ENCODE measurements at places on chromosomes 6 and 20.

GRCh38 chr6:135209803-135210202 is 28.7 kb downstream of the MYB start:
- no peak for DNase-seq

DNA sequence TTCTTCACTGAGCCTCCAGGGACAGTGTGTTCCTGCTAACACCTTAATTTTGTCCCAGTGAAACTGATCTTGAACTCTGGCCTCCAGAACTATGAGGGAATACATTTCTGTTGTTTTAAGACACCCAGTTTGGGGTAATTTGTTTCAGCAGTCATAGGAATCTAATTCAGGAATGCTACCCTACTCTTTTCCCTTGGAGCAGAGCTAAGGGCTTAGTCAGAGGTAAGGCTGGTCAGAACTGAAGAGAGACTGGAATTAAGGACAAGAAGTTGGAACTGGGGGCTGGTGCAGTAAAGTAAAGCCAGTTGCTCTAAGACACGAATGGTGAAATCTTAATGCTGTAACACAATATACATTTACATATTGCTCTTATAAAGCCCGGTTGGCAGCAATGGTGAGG is 809.7 kb downstream of the MAFB start:
- DNase-seq: no peak

DNA sequence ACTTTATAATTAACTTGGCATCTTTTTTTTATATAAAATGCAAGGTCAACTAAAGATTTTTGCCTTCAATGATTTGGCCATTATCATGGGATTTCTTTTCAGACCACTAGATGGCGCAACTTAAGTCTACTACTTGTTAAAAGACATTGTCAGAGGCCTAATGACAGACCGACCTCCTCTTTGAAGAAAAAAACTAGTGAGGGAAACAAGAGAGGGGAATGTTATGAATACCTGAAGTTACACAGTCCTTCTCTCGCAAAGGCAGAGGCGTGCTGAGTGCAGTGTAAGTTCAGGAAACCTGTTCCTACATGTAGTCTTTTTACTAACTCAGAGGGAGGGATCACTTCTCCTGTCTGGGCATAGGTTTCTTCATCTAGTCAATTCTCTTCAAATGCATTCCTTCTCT is 9.3 kb downstream of the TRAPPC3L start:
- DNase-seq: no peak

DNA sequence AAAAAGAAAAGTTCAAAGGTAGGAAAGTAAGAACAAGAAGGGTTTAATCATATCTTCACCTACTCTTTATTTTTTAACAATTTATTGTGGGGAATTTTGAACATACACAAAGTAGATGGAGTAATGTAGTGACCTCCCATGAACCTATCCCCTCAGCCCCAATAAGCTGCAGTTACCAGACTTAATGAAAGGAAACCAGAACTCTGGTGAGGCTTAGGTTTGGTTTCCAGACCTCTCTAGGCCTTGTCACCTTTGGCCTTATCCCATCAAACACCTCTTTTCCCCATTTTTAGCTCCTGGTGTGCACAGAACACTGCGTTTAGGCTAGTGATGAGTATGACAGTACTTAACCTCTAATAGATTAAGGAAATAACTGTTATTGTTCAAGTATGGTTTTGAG is 42.0 kb downstream of the CBFA2T2 start:
- DNase-seq: no peak

DNA sequence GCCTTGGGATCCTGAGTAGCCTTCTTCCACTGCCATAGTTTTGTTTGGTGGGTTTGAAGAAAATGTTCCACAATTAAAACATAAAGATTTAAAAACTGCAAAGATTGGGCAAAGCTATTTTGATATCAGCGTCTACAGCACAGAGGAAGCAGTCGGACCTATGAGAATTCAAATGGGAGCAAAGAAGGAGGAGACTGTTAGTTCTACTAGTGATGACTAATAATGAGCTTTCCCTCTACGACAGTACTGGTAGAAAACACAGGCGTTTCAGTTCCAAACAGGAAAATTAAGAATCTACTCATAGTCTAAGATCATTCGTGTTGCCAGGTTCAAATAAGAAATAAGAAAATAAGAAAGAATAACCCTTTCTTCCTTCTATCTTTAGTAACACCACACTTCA is 121.2 kb downstream of the INSM1 start:
- DNase-seq: no peak

DNA sequence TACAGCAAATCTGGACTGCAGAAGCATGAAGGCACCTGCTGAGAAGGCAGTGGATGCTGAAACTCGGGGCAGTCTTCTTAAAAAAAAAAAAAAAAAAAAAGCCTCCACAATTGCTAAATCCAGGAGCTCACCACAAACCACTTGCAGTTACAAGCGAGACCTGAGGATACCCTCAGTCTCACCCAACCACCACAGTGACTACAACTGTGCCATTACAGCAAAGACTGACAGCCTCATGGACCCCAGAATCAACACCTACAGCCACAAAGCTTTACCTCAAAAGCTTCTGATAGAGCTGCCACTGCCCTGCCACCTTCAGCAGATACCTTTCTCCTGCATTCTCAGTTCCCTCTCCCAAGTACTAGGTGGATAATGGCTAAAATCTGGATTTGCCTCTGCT is 9.0 kb downstream of the COL21A1 start:
- no peak for DNase-seq

DNA sequence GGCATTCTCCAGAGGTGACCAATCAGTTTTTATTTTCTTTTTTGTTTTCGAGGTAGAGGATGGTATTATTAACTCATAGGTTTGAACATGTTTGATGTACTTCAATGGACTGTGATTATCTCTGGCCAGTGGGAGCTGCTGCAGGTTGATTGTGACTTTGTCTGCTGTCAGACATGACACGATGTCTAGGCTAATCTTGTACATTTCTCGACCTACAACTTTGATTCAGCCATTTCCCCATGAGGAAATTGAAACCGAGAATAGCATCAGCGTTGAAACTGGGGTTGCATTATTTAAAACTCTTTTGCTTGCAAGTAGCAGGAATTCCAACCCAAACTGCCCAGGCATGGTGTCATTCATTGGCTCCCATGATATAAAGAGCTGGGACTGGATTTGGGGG is 218.9 kb downstream of the CDH26 start:
- no peak for DNase-seq

GRCh38 chr6:79239536-79240168 is 5.2 kb upstream of the HMGN3 start:
- DNase-seq: no peak

GRCh38 chr6:77822265-77822664 is 169.4 kb downstream of the MEI4 start:
- DNase-seq: no peak

DNA sequence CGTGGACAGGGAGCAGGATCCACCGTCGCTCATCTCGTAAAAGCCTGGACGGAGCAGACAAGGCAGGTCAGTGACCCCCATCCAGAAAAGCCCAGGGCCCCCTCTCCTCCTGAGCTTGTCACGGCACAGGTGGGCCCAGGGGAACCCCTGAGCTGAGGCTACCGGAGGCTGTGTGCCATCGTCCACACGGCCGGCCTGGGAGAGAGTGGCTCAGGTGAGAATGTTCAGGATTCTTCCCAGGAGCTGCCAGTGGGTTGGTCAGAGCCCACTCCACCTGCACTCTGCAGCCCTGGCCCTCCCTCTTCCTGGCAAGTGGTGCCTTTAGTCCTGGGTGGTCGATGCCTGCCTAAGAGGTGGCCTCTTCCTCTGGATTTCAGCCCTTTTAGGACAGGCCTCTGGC is 9.2 kb downstream of the DACT2 start:
- no peak for DNase-seq

DNA sequence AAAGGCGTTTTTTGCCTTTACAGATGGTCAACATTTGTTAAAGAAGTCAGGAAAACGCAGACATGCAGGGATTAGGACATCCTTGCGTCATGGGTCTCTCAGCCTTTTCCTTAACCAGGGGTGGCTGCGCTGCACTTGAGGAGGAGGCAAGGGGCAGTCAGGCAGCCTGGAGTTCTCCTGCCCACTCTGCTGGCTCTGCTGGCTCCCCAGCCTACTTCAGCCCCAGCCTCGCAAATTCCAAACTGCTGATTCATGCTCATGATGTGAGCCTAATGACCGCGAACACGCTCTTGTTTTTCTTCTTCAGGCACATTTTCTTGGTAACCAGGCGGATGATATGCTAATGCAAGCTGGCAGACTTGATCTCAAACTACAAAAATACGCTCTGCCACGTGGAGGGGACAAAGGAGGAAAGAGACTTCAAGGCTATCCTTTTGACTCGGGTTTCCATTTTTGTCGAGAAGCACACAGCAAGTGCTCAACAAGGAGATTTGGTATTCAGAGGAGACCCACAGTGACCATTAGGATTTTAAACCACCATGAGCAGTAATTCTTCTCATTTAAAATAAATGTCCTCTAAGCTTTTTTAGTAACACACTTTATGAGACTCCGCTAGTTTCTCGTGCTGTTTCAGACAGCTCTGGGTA is 290.3 kb upstream of the STXBP5 start:
- no peak for DNase-seq

- DNase-seq: no peak
Observed at GRCh38 chr6:17381424-17382147, 11.8 kb upstream of the CAP2 start.

DNA sequence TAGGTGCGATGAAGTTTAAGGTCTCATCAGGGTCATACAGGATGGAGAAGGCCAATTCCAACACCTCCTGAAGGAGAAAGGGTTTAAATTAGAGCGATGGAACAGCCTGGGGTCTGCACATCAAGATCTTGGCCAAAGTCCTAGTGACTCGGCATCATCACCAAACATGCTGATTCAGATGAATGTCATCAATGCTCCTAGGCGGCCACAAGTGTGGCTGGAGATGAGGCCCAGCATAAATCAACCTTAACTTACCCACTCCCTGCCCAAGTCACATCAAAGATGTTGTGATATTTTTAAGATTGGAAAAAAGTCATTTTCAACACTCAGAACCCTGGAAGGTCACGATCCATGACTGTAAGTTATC is 37.5 kb downstream of the ELMO2 start:
- no peak for DNase-seq

- DNase-seq: no peak
Observed at GRCh38 chr20:62022575-62023139, 43.0 kb downstream of the TAF4 start.

Data from stimulated activated CD8-positive, alpha-beta memory T cell treated with anti-CD3 and anti-CD28 coated beads, Interleukin-7, amount 100 ng/mL, for 1 hour (primary cell).